DMS153 (cell line): ENCODE measurements at places on chromosomes 11 and 22.

DNA sequence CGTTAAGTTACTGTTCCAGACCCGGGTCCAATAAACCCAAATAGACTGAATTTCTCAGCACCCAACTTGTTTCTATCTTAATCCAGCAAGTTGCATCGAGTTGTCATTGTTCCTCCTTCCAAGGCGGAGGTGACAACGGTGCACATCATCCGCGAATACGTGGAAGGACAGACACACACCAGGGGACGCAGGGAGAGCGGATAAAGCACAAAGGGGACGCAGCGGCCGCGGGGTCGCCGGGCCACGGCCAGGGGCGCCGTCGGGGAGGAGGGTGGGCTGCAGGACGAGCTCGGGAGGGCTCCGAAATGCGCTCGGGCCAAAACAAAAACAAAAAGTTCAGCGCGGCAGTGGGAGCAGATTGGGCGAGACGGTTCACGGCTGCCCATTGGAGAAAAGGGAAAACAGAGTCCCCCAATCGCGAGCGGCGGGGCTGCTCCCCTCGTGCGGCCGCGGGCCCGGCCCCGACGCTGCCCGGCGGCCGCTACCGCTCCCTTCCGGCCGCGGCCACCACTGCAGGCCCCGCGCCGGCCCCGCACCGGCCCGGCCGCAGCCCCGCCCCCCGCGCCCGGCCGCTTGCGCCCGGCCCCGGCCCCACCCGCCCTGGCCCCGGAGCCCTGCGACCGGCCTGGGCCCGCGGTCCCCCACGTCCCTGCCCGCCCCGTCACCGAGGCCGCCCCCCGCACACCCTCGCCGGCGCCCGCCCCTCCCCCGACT, 518 bp downstream of the KMT5B start:
- DNase-seq: no peak

DNA sequence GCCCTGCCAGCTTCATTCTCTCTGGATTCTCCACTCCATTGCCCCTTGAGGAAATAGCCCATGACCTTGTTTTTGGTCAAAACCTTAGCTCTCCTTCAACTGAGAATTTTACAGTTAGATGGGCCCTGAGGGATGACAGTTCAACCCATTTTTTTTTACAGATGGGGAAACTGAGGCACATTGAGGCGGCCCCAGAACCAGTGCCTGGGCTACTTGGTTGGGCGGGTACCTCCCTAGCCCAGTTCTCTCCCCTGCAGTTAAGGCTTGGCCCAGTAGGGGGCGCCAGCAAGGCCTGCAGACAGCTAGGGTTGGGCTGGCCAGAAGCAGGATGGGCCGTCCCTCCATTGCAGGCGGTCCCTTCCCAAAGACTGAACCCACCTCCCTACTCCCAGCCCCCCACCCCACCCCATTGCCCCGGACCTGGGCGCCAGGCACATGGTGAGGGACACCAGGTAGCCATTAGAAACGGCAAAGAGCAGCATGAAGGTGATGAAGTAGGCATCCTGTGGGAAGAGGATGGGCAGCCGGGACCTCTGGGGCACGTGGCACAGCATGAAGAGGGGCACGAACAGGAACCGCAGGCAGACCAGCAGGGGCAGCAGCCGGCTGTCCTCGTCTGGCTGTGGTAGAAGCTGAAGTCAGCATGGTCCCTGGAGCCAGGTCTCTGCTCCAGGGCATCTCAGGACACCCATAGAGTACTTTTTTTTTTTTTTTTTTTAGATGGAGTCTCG, 7.6 kb downstream of the SLC29A2 start:
- no peak for DNase-seq

GRCh38 chr11:61908730-61909316, 8.5 kb downstream of the RAB3IL1 start:
- no peak for DNase-seq

- DNase-seq: no peak
These were observed at the start of gene PYGM for GRCh38 chr11:64759722-64760719. Gene PYGM, minus strand, starts transcription at chr11:64759974. Its CDS starts 76 bp downstream, at chr11:64759898.

- DNase-seq: no peak
These were observed 188.6 kb downstream of the PGR start for GRCh38 chr11:100941033-100941432.

- no peak for DNase-seq
These were observed 1339.8 kb downstream of the LRRC4C start for GRCh38 chr11:40119661-40120060.

GRCh38 chr11:68940651-68941323, 37.1 kb downstream of the IGHMBP2 start:
- no peak for DNase-seq

DNA sequence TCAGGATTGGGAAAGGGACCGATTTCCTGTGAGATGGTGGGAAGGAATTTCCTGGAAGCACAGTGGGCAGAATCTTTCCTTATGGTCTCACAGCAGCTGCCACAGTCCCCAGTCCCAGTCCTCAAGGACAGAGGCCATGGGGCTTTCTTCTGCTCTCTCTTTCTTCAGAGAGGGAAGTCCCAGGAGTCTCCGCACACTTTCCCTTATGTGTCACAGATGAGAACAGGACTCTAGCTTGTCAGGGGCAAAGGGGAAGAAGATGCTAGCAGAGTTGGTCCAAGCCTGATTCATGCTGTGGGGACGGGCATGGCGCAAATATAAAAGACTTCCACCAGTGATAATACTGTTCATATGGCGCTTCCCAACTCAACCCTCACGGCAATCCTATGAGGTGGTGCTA, 7.5 kb upstream of the PPFIA1 start:
- no peak for DNase-seq

GRCh38 chr22:38732251-38732815, 23.5 kb downstream of the SUN2 start:
- no peak for DNase-seq

DNA sequence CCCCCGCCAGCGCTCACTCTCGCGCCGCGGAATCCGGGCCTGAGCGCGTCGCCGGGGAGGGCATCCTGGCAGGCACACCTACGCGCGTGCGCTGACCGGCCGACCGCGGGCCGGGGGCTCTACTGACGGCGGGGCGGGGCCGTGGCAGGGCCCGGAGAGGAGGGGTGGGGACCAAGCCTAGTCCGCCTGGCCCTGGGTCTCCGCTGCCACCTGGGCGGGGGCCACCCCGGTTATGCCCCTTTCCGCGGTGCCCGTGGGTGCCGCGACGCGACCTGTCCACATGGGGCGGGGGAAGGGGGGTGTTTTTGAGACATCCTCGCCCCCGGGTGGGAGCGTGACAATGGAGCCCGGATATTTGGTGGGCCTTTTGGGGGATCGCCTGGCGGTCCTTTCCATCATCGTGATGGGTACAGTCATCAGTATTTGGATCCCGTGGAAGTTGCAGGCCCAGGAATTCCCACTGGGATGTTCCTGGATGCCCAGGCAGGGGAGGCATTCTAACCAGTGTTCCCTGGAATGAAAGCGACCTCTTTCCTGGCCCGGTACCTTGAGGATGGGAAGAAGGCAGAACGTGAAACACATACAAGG, 2.2 kb downstream of the NCAM1 start:
- no peak for DNase-seq

DNA sequence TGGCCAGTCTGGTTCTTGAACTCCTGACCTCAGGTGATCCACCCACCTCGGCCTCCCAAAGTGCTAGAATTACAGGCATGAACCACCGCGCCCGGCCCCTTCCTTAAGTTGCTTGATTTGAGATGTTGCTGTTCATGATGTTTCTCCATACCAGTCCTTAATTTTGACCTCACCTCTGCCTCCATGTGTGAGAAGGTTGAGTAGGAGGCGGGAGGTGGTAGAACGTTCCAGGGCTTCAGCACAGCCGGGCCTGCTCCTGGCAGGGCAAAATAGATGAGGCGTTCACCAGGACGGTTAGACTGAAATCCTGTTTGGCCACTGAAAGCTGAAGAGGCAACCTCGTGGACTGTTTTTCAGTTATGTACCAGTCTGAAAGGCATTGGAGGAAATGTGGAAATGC, 48.3 kb upstream of the SYT13 start:
- DNase-seq: no peak

GRCh38 chr11:117933930-117934329, 4.7 kb upstream of the TMPRSS13 start:
- no peak for DNase-seq

GRCh38 chr11:45102361-45102809, 44.1 kb upstream of the PRDM11 start:
- DNase-seq: no peak

- peak; percentile 39 for DNase-seq
These were observed 2.9 kb upstream of the MTFP1 start for GRCh38 chr22:30422481-30423300.

GRCh38 chr22:17817511-17818065, 43.3 kb upstream of the BID start:
- no peak for DNase-seq

- peak; percentile 83 for DNase-seq
These were observed at the start of gene DGCR6L for GRCh38 chr22:20319745-20320658. Gene DGCR6L, minus strand, starts transcription at chr22:20320060. Its CDS starts 72 bp downstream, at chr22:20319988.

DNA sequence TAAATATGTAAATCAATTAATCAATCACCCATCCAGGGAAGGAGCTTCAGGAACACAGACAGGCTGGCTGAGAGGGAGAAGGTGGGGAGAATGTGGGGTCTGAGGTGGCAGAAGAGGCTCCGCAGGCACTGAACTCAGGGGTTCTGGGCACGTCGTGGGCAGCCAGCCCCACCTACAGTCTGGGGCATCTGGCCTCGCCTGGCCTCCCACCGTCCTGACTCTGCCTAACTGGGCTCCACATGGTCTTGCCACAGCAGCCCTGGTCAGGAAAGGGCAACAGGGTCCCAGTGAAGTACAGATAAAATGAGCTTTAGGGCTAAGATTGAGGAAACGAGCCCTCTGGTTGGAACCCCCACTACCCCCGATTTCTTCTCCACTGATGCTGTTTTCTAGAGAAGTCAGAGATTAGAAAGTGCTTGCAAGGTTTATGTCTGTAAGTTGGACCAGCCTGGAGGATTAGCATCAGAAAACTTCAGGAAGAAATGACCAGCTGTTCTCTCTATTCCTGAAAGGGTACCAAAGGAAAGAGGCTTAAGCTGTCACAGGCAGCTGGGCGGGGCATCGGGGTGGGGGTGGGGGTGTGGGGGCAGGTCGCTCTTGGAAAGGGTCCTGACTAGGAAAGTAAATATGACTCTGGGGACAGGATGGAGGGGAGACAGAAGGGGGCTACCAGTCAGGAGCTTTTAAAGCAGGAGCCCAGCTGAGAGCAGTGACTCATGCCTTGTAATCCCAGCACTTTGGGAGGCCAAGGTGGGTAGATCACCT, 261.7 kb downstream of the BUD13 start:
- DNase-seq: no peak

DNA sequence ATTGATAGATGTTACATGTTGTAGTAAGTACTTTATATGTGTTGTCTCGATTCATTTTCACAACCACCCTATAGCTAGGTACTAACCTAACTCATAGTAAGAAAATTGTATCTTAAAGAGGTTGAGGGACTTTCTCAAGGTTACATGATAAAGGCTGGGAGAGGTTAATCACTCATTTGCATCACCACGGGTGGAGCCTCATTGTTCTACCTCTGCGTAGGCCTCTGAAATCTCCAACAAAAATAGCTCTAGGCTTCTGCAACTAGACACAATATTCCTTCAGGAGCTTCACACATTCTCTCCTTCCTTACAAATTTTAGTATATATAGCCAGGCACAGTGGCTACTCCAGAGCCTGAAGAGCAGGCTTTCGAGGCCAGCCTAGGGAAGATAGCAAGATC, 408.9 kb upstream of the ANO5 start:
- no peak for DNase-seq

DNA sequence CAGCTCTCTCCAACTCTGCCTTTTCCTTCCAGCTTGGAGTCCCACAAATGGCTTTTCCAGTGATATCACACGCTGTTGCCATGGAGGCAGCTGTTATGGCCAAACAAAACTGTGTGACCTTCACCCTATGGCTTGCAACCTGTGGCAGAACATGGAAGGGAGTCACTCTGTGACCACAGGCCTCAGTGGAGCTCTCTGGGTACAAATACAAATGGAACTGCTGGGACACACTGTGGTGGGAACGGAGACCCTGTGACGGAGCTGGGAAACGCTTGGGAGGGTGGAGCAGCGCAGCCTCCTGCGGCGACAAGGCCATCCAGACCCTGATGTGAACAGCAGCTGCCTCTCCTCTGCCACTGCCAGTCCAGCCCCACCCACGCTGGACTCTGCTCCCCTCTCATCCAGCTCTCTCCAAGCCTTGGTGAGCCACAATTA, 162.5 kb downstream of the ETS1 start:
- peak; percentile 91 for DNase-seq

GRCh38 chr22:24985826-24986214, 33.3 kb downstream of the KIAA1671 start:
- DNase-seq: no peak

GRCh38 chr11:82321206-82321605, 412.5 kb downstream of the FAM181B start:
- no peak for DNase-seq

- DNase-seq: no peak
These were observed 7.7 kb downstream of the SLC3A2 start for GRCh38 chr11:62888406-62888805.

DNA sequence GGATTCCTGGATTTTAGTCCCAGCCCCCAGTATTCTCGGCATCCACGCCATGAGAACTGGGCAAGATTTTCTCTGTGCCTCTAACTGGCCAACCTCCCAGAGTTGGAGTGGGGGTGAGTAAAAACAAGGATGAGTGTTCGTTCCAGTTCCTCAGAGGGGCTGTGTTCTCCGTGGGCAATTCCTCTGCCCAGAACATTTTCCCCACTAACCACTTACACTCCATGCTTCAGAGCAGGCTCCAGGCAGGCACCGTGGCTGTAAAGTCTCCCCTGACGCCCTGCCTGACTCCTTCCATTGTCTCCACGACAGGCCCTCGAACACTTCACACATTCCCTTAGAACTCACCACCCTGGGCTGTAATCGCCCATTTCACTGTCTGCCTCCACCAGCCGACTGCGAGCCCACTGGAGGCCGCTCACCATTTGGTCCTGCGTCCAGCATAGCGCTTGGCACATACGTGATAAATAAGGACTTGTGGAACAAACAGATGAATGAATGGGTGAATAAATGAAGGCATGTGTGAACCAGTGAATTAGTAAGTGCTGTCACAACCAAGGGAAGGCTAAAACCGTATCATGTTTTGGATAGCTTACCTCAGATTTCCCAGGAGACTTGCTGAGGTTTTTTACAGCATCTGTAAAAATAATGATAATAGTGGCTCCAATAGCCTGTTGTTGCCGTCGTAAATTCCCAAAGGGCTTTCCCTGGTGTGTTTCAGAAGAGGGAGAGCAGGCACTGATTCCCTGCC, 6.1 kb downstream of the APLNR start:
- no peak for DNase-seq

GRCh38 chr11:64791781-64792291, 11.2 kb downstream of the MAP4K2 start:
- DNase-seq: no peak

- peak; percentile 37 for DNase-seq
These were observed 2.5 kb downstream of the ARHGAP32 start for GRCh38 chr11:129189646-129190045.

DNA sequence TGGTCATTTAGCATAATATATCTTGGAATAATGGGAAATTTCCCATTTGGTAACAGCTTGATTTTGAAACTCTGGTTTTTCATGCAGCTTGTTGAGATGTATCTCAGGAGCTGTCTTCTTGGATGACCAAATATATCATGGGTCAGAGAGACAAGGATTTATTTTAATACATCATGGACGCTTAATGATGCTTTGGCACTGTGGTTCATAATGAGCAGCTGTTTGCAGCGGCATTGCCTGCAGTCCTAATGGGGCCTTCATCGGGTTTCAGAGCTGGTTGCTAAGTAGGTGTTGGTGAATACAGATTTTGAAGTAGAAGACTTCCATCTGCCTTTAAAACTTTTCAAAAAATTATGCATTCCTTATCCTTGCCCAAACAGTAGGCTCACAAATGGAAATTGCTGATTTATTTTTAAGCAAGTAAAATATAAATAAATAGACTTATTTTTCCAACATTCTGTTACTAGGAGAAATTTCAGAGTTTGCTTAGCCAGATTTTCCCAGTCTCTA, 389.5 kb upstream of the FAT3 start:
- no peak for DNase-seq

- DNase-seq: no peak
These were observed 173.9 kb upstream of the B3GAT1 start for GRCh38 chr11:134585666-134586610.
